PC-3 (cell line): ENCODE measurements at places on chromosomes 11 and 22. TPM values are rescaled to one million over a fixed set of nuclear protein-coding genes. Genes with fewer than 3 reads are reported as not detected.

GRCh38 chr22:49037701-49038245 lies 789.9 kb downstream of the BRD1 start:
- no peaks in the 10 kb centered on the region for H3K36me3 ChIP-seq
- H3K27ac ChIP-seq = no peak overlapping the region
- no peak overlapping the region for H3K4me3 ChIP-seq
- H3K4me1 ChIP-seq = no peaks in the 10 kb centered on the region
- H3K27me3 ChIP-seq = no peaks in the 10 kb centered on the region

GRCh38 chr11:1953489-1954266 lies 6.5 kb downstream of the MRPL23 start:
- H3K4me3 ChIP-seq = no peak overlapping the region
- H3K27me3 ChIP-seq = no peaks in the 10 kb centered on the region
- no peaks in the 10 kb centered on the region for H3K4me1 ChIP-seq

The PSMA1 gene
- total RNA-seq = 213 and 275 TPM in 2 replicates

The POU2F3 gene
- total RNA-seq = 0.62 and 0.81 TPM in 2 replicates
